ENCODE measurements at places on chromosomes 12 and 14. TPM values are rescaled to one million over a fixed set of nuclear protein-coding genes. Genes with fewer than 3 reads are reported as not detected.

- H3K27me3 ChIP-seq: no peaks in the 10 kb centered on the region
- H3K4me1 ChIP-seq: no peaks in the 10 kb centered on the region
- no peaks in the 10 kb centered on the region for H3K36me3 ChIP-seq
- no peak overlapping the region for H3K27ac ChIP-seq
- no peak for DNase-seq
Observed at GRCh38 chr14:66662374-66662773, 154.4 kb downstream of the GPHN start.

DNA sequence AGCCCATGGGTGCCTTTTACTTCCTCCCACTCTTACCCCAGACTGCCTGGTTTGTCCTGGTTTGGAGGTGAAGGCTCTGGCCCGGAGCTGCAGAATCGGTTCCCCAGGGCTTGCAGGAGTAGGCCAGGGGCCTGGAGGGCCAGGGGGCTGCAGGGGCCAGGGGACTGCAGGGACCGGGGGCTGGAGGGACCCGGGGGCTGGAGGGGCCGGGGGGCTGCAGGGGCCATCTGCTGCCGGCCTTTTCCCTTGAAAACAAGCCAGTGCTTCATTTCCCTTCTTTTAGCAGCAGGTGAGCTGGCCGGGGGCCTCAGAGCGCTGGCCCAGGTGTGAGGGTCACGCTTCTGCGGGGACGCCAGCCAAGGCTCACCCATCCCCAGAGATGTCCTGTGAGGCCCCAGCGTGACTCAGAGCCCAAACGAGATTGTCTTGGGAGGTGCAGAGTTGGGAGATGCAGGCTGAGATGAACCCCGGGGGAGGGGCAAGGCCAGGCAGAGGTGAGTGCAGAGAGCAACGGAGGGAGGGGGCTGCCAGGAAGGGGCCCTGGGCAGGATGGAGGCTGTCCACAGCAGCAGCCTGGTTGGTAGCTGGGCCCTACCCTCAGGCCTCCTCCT lies 154.9 kb downstream of the KIF26A start:
- no peak overlapping the region for H3K4me3 ChIP-seq
- H3K27me3 ChIP-seq: no peaks in the 10 kb centered on the region
- H3K36me3 ChIP-seq: no peaks in the 10 kb centered on the region
- no peak for DNase-seq
- no peak overlapping the region for H3K27ac ChIP-seq
- H3K4me1 ChIP-seq: peaks cover 4% of the 10 kb centered on the region

- no peaks in the 10 kb centered on the region for H3K36me3 ChIP-seq
- no peaks in the 10 kb centered on the region for H3K27me3 ChIP-seq
- no peak overlapping the region for H3K4me3 ChIP-seq
- H3K27ac ChIP-seq: no peak overlapping the region
Observed at GRCh38 chr14:93821051-93821450, 32.8 kb upstream of the PRIMA1 start.

Gene GPR68
- not detected for polyA plus RNA-seq

Gene ANG
- polyA plus RNA-seq: 13.4 TPM

Gene C14orf39
- polyA plus RNA-seq: 0.06 TPM

Gene TMPRSS12
- not detected for polyA plus RNA-seq
